ENCODE measurements at places on chromosomes 12 and 14. TPM values are rescaled to one million over a fixed set of nuclear protein-coding genes. Genes with fewer than 3 reads are reported as not detected.

GRCh38 chr12:21638054-21638891, 19.4 kb downstream of the LDHB start:
- H3K4me3 ChIP-seq, result no peak overlapping the region
- H3K36me3 ChIP-seq, result peaks cover 76% of the 10 kb centered on the region
- peak overlapping the region; percentile 68 for H3K27ac ChIP-seq

GRCh38 chr14:100725587-100726387, 905 bp upstream of the DLK1 start:
- peaks cover 42% of the 10 kb centered on the region for H3K27me3 ChIP-seq
- DNase-seq, result no peak
- no peak overlapping the region for H3K4me3 ChIP-seq

DNA sequence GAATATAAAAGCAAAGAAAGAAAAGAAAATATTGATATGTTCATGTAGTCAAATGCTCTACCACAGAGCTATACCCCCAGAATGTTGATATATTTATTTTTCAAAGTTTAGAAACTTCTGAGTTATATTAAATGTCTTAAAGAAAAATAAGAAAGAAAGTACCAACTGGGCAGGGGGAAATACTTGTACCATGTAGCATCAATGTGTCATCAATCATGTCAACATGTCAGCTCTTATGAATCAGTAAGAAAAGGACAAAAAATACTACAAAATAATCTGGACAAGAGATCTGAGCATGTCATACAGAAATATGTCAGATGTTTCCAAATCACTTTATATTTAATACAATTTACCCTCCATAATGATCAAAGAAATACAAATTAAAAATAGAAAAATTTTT, 595.1 kb upstream of the ATP2B1 start:
- DNase-seq, result no peak
- no peak overlapping the region for H3K27ac ChIP-seq
- H3K4me3 ChIP-seq, result no peak overlapping the region
- H3K4me1 ChIP-seq, result peaks cover 8% of the 10 kb centered on the region

- no peak for DNase-seq
- peaks cover 29% of the 10 kb centered on the region for H3K4me1 ChIP-seq
Measured at GRCh38 chr12:128825835-128826234, 2.1 kb upstream of the SLC15A4 start.

DNA sequence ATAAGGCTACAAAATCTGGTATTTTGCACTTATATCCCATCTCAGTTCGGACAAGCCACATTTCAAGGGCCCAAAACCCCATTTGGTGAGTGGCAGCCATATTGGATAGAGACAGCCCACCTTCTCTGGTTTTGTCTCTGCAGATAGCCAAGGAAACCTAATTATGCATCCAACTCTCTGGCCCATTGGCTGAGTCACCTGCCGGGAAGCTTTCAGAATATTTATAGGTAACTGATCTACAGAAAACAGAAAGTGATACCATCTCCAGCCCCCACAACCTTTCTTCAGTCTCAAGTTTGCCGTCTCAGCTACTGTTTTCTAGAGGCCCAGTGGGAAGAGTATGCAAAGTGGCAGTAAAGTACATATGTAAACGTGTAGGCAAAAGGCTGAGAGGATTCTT, 33.7 kb upstream of the PPP1CC start:
- H3K27me3 ChIP-seq, result no peaks in the 10 kb centered on the region
- H3K4me1 ChIP-seq, result peaks cover 77% of the 10 kb centered on the region
- peak overlapping the region; percentile 94 for H3K27ac ChIP-seq
- H3K36me3 ChIP-seq, result peaks cover 2% of the 10 kb centered on the region

- H3K4me3 ChIP-seq, result no peak overlapping the region
- no peak for DNase-seq
- H3K27me3 ChIP-seq, result no peaks in the 10 kb centered on the region
- H3K27ac ChIP-seq, result no peak overlapping the region
- H3K4me1 ChIP-seq, result no peaks in the 10 kb centered on the region
Measured at GRCh38 chr12:32148372-32148771, 41.7 kb downstream of the BICD1 start.

DNA sequence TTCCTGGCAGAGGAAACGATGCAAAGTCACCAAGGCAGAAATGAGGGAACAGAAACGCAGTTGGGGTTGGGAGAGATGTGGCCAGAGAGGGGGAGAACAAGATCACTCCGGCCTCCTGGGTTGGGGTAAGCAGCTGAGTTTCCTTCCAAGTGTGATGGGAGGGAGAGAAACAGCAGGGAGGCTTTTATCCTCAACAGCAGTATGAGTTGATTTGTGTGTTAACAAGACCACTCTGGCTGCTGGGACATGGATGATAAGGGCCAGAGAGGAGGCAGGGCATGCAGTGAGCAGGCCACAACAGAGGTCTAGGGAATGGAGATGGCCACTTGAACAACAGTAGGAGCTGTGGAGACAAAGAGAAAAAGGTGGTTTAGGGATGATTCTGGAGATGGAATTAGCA, 66.8 kb downstream of the GLRX5 start:
- DNase-seq, result no peak
- no peak overlapping the region for H3K27ac ChIP-seq
- no peaks in the 10 kb centered on the region for H3K36me3 ChIP-seq
- no peaks in the 10 kb centered on the region for H3K4me1 ChIP-seq
- no peak overlapping the region for H3K4me3 ChIP-seq

GRCh38 chr12:132610866-132611602, 652 bp upstream of the LRCOL1 start:
- no peaks in the 10 kb centered on the region for H3K36me3 ChIP-seq
- H3K4me1 ChIP-seq, result peaks cover 9% of the 10 kb centered on the region
- H3K27ac ChIP-seq, result no peak overlapping the region

DNA sequence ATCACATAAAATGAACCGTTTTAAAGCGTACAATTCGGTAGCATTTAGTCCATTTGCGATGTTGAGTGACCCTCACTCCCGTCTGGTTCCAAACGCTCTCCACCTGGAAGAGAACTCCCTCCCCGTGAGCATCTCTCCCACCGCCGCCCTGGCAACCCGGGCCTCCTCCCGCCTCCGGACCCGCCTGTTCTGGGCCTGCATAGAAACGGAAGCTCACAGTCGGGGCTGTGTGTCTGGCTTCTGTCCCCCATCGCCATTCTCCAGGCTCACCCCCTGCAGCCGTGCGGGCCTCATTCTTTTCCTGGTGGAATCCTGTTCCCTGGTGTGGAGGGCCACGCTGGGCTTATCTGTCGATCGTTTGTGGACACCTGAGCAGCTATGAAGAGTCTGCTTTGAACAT, 17.3 kb downstream of the LRCOL1 start:
- H3K4me1 ChIP-seq, result peaks cover 7% of the 10 kb centered on the region
- H3K36me3 ChIP-seq, result no peaks in the 10 kb centered on the region
- no peak overlapping the region for H3K4me3 ChIP-seq
- DNase-seq, result no peak

DNA sequence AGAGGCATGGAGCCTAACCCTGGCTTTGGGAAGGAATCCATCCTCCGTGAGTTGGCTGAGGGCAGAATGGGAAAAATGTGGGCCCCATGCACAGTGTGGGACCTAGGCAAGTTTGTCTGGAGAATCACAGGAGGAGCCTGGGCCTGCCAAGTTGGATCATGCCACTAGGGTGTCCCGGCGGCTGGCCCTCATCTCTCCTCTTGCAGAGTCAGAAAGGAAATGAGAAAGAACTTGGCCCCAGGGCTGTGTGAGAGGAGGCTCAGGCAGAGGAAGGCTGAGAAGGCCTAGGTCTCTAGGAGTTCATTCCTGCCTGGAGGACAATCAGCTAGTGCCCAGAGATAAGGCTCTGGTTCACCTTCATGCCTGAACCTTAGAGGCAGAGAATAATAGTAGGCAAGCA, 2.5 kb upstream of the ESRRB start:
- H3K36me3 ChIP-seq, result no peaks in the 10 kb centered on the region
- peaks cover 3% of the 10 kb centered on the region for H3K4me1 ChIP-seq
- H3K4me3 ChIP-seq, result no peak overlapping the region

GRCh38 chr14:85409481-85410210, 120.3 kb upstream of the FLRT2 start:
- H3K4me3 ChIP-seq, result no peak overlapping the region
- no peak overlapping the region for H3K27ac ChIP-seq
- H3K36me3 ChIP-seq, result no peaks in the 10 kb centered on the region
- DNase-seq, result no peak

DNA sequence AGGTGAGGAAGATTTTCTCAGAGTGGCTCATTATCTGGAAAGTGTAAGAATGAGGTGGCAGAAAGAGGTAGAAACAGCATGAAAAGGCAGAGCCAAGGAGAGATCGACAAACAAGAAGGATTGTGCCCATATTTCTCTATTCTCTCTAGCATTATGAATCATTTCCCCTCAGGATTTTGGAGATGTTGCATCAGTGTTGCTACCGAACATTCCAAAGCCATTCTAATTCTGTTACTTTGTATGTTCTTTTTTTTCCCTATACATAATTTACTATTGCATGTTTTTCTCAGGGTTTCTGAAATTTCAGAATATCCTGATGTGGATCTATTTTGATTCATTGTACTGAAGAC, 61.4 kb downstream of the KICS2 start:
- no peak overlapping the region for H3K27ac ChIP-seq
- H3K4me1 ChIP-seq, result no peaks in the 10 kb centered on the region
- no peak overlapping the region for H3K4me3 ChIP-seq
- peaks cover 8% of the 10 kb centered on the region for H3K36me3 ChIP-seq
- no peaks in the 10 kb centered on the region for H3K27me3 ChIP-seq

TAS2R19 gene
- total RNA-seq, result 0.98 TPM

FGF23 gene
- total RNA-seq, result not detected

PHETA1 gene
- 1.0 TPM for total RNA-seq

KIF26A gene
- total RNA-seq, result 0.07 TPM

DPF3 gene
- 0.47 TPM for total RNA-seq

GLT1D1 gene
- not detected for total RNA-seq

RIPK3 gene
- total RNA-seq, result 5.9 TPM
